ENCODE measurements at places on chromosomes 11 and 22.

- no peak for DNase-seq
These were observed 52.9 kb downstream of the C11orf58 start for GRCh38 chr11:16791191-16791961.

DNA sequence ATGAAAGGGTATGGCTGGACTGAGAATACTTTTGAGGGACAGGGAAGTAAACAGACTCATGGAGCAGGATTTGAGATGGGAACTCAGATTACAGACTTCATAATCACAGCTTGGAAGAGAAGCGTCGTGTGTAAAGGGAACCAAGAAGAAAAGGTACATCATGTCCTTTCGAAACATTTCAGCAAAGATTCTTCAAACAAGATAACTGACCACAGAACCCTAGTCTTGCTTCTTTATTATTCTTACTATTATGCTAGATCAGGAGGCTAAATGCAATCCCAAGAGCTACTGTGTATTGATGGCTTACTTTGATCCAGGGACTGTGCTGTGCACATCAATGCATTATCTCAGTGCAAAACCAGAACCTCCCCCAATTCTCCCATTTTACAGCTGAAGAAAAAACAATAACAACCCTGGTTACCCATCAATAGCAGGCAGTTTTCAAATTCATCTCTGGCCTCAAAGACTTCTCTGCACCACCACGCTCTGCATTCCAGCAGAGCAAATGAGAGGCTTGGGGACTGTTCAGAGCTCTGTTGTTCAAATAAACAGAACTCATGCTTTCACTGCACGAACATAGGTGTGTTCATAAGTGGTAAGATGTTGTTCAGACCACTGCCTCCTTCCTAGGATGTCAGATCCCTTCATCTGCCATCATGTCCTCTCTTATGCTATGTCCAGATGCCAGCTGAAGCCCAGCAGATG lies 104.8 kb upstream of the NAV2 start:
- no peak for DNase-seq

- DNase-seq: no peak
These were observed 11.3 kb upstream of the RHOD start for GRCh38 chr11:67045314-67045713.

DNA sequence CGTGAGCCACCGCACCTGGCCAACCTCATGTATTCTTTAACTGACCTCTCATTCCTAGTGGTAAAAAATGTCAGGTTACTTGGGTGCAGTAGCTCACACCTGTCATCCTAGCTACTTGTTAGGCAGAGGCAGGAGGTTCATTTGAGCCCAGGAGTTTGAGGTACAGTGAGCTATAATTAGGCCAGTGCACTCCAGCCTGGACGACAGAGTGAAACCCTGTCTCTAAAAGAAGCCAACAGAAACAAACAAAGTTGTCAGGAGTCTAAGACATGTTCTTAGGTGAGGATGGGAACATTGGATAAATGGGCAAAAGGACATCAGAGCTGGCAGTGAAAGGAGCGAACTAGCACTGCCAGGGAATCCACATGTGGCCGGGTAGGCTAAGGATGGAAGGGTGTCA lies 18.1 kb downstream of the MADD start:
- no peak for DNase-seq

GRCh38 chr22:43487311-43488030 lies 75.7 kb downstream of the MPPED1 start:
- DNase-seq: no peak

DNA sequence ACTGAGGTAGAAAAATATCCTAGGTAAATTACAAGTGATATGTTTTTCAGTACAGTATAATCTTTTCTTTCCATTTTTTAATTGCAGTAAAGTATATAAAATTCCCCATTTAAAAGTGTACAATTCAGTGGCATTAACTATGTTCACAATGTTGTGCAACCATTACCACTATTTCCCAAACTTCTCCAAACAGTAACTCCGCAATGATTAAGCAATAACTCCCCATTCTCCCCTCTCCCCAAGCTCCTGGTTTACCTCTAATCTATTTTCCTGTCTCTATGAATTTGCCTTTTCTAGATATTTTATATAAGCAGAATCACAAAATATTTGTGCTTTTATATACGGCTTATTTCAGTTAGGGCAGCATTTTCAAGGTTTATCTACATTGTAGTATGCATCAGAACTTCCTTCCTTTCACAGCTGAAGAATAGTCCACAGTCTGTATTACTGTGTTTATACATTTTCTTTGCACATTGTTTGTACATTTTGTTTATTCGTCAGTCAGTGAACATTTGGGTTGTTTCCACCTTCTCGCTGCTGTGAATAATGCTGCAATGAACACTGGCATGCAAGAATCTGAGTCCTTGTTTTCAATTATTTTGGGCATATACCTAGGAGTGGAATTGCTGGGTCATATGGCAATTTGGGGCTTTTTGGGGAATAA lies 110.7 kb downstream of the RPL27A start:
- no peak for DNase-seq

- no peak for DNase-seq
These were observed 125.6 kb downstream of the APIP start for GRCh38 chr11:34790620-34791019.

DNA sequence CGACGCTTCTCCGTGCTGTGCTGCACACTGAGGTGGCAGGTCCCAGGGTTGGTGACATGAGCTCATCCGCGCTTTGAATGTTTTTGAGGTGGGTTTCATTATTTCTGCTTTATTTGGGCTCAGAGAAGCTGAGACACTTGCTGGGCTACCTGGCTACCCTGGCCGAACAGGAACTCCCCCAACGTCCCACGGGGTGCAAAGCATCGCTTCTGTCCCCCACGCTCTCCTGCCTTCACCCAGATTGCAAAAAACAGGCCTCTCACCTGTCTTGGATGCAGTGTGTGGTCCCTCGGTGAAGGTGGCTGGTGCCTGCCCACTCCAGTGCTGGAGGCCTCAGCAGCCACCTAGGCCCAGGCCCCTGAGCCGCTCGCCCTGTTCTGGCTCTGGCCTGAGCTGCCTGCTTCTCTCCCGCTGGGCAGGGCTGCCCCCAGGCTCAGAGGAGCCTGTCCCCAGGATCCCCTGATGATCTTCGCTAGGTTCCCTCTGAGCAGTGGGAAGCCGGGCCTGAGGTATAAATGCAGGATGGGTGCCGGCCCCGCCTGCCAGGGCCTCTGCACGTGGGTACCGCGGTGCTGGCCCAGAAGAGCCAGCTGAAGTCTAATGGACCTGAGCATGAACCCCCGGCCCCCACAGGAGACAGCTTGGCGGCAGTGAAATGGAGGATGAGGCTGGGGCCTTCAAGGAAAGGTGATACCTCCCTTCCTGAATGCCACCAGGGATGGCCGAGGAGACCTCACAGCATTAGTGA lies 15.8 kb upstream of the MRGPRD start:
- no peak for DNase-seq

GRCh38 chr22:17910561-17911311 lies 113.6 kb downstream of the MICAL3 start:
- DNase-seq: no peak

GRCh38 chr11:22851477-22851876 lies 8.8 kb downstream of the CCDC179 start:
- DNase-seq: no peak

DNA sequence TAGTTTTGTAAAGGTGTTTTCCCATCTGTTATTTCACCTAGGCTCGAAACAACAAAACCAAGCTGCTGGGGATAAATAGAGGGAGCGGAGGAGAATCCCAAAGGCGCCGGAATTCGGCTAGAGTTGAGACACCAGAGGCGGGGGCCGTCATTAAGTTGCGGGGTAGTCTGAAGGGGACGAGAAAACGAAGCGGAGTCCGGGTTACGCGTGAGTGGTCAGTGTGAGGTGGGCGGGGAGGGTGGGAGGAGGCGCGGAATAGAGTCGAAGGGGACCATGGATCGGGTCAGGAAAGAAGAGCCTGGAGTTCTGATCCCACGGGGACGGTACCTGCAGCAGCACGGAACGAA lies 361 bp downstream of the SRPRA start:
- no peak for DNase-seq

GRCh38 chr11:1041471-1041870 lies 5.0 kb upstream of the MUC6 start:
- no peak for DNase-seq

DNA sequence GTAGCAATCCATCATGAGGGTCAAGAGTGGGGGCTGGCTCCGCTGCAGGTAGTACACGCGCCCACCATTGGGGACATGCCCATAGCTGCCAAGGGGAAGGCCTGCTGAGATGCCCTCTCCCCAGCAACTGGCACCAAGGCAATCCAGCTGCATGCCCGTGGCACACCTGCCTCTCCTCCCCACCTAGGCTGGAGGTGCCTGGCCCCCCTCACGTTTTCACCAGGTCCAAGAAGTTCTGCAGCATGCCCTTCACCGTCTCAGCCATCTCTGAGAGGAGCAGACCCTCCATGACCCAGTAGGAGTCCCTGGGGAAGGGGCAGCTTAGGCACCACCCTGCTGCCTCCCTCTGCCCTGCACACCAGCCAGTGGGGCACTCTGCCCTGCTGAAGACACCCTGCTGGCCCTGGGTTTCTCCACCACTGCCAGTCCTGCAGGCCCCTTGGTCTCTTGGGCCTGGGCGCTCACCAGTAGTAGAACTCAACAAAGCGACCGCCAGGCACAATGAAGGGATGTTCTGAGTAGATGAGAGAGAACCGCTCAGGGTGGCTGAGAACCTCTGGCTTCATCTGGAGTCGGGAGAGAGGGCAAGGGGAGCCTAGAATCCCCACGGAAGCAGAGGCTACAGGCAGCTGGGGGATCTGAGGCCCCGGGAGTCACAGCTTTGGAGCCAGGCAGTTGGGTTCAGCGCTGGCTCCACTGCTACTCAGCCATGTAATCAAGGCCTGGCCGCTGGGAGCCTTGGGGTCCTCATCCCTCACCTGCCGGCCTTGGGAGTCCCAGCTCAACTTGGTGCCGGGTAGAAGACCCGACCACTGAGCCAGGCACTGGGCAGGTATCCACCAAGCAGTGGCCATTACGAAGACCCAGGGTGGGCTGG lies 17.8 kb downstream of the TREH start:
- DNase-seq: no peak

GRCh38 chr11:73177778-73178539 lies 35.8 kb upstream of the FCHSD2 start:
- DNase-seq: peak; percentile 88

DNA sequence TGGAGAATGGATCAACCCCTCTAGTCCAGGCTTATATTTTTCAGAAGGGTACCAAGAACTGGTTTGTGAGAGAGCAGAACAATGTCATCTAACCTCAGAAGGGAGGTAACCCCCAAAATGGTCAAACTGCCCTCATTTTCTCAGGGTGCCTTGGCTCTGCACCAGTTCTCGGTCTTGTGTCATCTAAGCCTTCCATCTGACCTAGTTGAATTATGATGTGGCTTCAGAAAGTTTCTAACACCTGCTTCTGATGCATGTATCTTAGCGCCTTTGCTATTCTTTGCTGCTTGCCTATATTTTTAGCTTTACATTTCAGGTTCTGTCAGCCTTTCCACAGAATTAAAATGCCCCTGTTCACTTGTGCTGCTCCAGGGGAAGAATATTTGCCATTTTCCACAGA lies 91.7 kb upstream of the E2F8 start:
- no peak for DNase-seq

GRCh38 chr11:125398994-125399640 lies 96.9 kb downstream of the FEZ1 start:
- DNase-seq: no peak

DNA sequence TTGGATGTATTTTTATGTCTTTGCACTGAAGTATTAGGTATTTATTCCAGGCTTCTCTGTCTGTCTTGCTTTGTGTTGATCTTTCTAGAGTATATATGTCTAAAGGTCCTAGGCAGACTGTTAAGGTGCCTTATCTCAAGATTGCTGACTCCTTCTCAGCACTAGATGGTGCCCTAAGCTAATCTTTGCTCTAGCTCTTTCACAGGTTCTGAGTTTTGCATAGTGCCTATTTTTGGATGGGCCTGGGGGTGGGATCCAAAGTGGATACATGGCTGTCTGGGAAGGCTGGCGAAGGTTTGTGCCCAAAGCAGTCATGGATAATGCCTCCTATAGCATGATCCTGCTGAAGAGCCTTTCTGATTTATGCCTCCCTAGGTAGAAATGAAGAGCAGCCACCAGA lies 154.9 kb downstream of the TRPC6 start:
- DNase-seq: no peak

DNA sequence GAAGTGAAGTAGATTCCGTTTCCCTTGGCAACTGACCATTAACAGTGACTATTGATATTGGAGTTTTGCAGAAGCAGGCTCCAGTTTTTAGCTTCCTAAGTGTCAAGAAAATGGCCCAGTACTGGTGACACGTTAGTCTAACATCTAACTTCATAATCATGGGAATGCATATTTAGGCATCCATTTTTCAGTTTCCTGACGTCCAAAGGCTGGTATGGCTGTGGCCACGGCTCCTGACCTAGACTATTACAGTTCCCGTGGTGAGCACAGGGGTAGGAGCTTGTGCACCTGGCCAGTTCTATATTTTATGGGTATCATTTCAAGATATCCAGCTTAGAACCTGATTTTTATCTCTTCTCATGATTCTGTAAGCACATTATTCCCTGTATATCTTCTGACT lies 323.8 kb downstream of the GUCY1A2 start:
- no peak for DNase-seq

GRCh38 chr11:130675371-130675821 lies 227.0 kb downstream of the ADAMTS15 start:
- DNase-seq: no peak

DNA sequence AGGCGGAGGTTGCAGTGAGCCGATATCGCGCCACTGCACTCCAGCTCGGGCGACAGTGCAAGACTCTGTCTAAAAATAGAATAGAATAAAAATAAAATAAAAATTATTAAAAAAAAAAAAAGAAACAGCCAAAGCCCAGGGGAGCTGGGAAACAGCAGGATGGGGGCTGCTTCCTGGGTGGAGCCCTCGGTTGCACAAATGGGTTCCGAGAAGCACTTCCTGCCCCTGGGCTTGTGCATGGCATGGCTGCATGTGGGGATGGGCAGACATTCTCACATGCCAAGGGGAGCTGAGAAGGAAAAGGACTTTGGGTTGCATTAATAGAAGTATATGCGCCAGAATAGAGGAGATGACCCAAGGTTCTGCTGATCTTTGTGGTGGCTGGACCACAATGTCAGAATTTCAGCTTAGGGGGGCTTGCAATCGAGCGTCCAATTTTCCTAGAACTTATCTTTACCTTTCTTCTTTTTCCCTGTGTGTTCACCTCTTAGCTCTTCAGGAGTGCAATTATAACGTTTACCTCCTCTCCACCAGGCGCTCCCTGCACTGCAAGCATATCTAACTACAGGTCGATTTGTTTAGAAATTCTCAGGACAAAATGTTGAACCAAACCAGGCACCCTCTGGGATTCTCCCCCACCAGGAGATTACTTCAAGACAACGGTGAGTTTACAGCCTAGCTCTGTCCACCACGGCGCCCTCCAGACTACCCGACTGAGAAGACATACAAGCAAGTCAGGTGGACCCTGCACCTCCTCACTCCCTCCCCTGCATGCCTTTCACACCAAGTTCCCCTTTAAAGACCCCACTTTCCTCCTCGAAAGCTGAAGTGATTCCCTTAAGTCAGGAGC lies 53.2 kb downstream of the SHISAL1 start:
- DNase-seq: peak; percentile 24

- no peak for DNase-seq
These were observed 371.1 kb downstream of the DDX10 start for GRCh38 chr11:109036011-109036410.

GRCh38 chr22:21959274-21960074 lies 6.8 kb upstream of the PPM1F start:
- DNase-seq: no peak
